ENCODE measurements at places on chromosomes 16 and 17.
A peak's percentile ranks its signal among the peaks of the same experiment; 100 is the strongest.

DNA sequence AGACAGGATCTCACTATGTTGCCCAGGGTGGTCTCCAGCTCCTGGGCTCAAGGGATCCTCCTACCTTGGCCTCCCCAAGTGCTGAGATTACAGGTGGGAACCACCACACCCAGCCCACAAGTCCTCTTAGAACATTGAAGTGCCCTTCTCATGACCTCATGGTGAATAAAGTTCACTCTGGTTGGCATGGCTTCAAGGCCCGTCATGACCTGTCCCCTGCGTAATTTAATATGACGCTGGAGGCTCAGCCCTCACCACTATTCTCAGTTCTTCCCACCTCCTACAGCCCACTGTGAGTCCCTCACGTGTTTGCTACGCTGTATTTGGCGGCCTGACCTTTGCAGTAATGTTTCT lies 1.9 kb downstream of the ENDOV start:
- DNase-seq = no peak

GRCh38 chr16:66844342-66845079 lies at the start of gene CA7:
Gene CA7 (plus strand): TSS chr16:66844414. CDS start chr16:66844488, 74 bp downstream.
- DNase-seq = no peak

GRCh38 chr17:81057079-81057730 lies 22.3 kb downstream of the BAIAP2 start:
- DNase-seq = no peak

- DNase-seq = peak; percentile 27
Observed at GRCh38 chr16:72203401-72203800, 31.4 kb upstream of the PMFBP1 start.

DNA sequence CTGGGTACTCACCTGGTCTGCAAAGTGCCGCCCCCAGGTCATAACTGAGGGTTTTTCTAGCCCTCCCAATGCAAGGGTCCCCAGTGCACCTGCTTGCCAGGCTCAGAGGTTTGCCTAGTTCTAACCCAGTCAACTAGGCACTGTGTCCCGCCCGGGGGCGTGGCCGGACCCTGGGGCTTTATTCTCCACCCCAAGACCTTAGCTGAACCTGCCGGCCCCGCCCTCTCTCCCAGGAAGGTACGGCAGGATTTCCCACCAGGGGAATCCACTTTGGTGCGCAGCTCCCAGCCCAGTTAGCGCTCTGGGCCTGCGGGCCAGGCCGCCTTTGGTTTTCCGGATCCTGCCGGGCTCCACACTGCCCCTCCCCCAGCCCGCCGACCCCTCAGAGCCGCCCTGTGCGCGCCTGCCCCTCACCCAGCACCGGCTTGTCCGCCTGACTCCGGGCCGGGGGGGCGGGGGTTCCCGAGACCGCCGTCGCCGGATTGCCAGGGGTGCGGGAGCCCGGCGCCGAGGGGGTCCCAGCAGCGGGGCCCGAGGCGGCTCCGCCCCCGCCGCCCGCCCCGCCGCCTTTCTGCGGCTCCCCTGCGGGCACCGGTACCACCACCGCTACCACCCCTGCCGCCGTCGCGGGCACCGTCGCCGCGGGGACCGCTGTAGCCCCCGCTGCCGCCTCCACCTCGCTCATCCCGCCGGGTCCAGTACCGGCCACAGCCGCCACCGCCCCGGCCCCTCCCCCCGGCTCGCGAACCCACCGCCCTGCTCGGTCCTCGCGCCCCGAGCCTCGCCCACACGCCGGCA lies 424 bp downstream of the YBX2 start:
- DNase-seq = no peak

GRCh38 chr16:70253291-70254106 lies 1.8 kb upstream of the EXOSC6 start:
- DNase-seq = no peak
